ENCODE measurements at places on chromosomes 3 and 15.

GRCh38 chr3:38829404-38829803, 13.4 kb upstream of the SCN10A start:
- DNase-seq = no peak

GRCh38 chr3:167493244-167493643, 19.4 kb upstream of the SERPINI2 start:
- peak; percentile 0 for DNase-seq

- no peak for DNase-seq
These were observed 119.8 kb upstream of the ALDH1A3 start for GRCh38 chr15:100759698-100760356.

DNA sequence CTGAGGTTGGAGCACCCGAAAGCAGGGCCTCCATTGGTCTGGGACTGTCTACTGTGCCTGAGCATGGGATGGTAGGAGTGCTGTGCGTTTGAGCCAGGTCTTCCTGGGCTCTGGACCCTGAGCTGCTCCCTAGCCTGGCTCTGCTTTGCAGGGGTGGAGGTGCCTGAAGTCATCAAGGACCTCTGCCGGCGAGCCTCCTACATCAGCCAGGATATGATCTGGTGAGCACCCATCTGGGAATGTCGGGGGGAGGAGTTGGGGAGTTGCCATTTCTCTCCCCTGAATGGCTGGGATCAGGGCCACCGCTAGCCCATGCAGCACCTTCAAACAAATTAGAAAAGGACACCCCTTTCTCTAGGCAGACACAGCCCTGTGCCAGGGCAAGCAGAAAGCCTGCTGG, 20.7 kb downstream of the DUOX1 start:
- DNase-seq = no peak
